ENCODE measurements at places on chromosomes 16 and 17. TPM values are rescaled to one million over a fixed set of nuclear protein-coding genes. Genes with fewer than 3 reads are reported as not detected.

DNA sequence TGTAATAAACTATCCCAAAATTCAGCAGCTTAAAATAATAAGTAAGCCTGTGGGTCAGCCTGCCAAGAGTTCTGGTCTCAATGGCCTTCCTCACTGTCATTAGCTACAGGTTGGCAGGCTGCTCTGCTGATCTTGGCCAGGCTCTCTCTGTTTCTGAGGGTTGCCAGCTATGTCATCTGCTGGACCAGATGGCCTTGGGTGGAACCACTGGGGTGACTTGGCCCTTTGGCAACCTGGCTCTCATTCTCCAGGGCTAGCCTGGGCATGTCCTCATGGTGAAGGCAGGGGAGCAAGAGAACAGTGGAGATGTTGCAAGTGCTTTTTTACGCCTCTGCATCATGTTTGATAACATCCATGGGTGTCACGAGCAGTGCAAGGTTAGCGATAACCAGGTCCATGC lies 13.9 kb downstream of the ITGAM start:
- DNase-seq: no peak

DNA sequence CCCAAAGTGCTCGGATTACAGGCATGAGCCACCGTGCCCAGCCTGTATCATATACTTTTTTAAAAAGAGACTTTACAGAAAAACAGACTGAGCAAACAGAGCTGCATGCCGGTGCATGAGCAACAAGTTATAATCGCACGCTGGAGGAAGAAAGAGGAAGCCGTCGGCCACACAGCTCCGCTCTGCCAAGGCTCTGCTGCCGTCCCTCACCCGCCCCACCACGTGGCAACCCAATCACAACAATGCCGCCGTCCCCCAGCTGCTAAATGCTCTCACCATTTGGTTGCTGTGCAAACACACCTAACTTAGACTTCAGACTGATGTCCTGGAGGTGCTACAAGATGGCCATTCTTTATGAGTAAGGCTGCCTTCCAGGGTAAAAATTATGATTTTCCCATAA lies 83.5 kb downstream of the ADCY9 start:
- no peak for DNase-seq

- no peak for DNase-seq
Measured at GRCh38 chr17:14619821-14620220, 318.9 kb downstream of the HS3ST3B1 start.

GRCh38 chr17:32813021-32813420 lies 63.9 kb downstream of the MYO1D start:
- no peak for DNase-seq

DNA sequence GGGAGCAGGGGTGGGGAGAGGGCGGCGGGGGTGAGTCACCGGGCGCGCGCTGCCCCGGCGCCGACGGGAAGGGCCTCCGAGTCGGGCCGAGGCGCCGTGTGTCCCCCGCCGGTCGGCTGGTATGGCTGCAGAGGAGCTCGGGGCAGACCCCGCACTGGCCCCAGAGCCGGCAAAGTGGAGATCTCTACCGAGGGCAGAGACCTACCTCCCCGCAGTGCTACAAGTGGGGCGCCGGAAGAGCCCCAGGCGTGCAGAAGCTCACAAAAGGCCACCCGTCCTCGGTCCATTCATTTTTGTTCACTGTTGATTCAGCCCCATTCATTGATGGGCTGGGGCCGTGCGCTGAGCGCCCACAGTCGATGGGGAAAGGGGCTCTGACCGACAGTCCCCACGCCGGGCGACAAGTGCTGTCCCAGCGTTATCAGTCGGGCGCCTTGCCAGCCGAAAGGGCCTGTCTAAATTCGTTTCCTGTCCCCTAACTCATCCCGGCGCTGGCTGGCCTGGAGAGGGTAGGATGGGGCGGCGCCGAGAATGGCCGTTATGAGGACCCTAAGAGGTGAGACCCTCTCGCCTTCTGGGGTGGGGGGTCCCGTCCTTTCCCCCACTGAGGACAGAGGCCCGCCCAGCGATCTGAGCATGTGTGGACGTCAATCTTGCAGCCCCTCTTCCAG lies 709 bp upstream of the ENO3 start:
- DNase-seq: no peak

GRCh38 chr16:31250782-31251384 lies 8.9 kb upstream of the ITGAM start:
- no peak for DNase-seq

- no peak for DNase-seq
Measured at GRCh38 chr16:13245713-13246377, 344.4 kb downstream of the SHISA9 start.

- no peak for DNase-seq
Measured at GRCh38 chr17:37750768-37751475, 6.1 kb upstream of the HNF1B start.

Gene MARVELD3
- 19.8 TPM for polyA plus RNA-seq

Gene KCNH4
- 0.04 TPM for polyA plus RNA-seq
